Kidney tubule cell (primary cell): ENCODE measurements at places on chromosomes 4 and X.

DNA sequence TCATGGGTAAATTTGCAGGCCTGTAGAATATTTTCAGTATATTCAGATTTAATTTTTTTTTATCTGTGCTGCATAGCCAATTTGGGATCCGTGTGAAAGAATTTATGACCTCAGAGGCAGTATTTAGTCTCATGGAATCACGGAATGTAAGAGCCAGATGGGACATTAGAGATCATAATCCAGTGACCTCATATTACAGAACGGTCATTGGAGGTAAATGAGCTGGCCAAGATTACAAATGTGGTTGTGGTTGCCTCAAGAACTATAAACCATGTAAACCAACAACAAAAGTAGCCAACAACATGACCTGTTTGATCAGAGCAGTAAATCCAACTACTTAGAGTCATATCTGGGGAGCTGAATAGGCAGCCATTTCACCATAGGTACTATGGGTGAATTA, 71.6 kb downstream of the AMOT start:
- no peak for DNase-seq

DNA sequence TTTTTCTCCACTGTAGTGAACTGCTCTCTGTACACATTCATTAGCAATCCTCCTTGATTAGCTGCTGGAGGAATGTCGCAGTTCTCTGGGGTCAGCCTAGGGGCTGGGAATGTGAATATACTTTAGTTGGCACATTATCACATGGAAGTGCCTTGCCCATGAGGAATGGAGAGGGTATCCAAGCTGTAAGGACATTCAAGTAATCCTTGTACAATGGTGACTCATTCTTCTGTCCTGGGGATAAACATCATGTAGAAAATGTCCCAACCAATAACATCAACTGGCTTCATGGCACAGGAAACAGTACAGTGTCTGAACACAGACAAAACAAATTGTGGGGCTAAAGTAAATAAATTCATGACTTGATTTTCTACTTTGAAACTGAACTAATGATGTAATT, 147.1 kb downstream of the GLRA2 start:
- DNase-seq, result peak; percentile 21

- DNase-seq, result no peak
Measured at GRCh38 chr4:123060039-123060770, 137.8 kb upstream of the NUDT6 start.

- no peak for DNase-seq
Measured at GRCh38 chr4:82367438-82368097, 6.2 kb downstream of the HNRNPD start.
